Activated CD8-positive, alpha-beta memory T cell treated with anti-CD3 and anti-CD28 coated beads for 4 hours (primary cell): ENCODE measurements at places on chromosomes 7 and 10.

- no peak for DNase-seq
Measured at GRCh38 chr10:62981096-62981495, 152.0 kb upstream of the NRBF2 start.

GRCh38 chr7:51428217-51428887 lies 111.7 kb upstream of the COBL start:
- no peak for DNase-seq

- no peak for DNase-seq
Measured at GRCh38 chr10:26738301-26738911, 40.9 kb downstream of the PDSS1 start.

- DNase-seq = peak; percentile 32
Measured at GRCh38 chr7:17144322-17144721, 154.1 kb upstream of the AHR start.
